ENCODE measurements at places on chromosomes 5 and 9. TPM values are rescaled to one million over a fixed set of nuclear protein-coding genes. Genes with fewer than 3 reads are reported as not detected.

- no peak for DNase-seq
Measured at GRCh38 chr5:140575309-140575708, 10.7 kb downstream of the SLC35A4 start.

DNA sequence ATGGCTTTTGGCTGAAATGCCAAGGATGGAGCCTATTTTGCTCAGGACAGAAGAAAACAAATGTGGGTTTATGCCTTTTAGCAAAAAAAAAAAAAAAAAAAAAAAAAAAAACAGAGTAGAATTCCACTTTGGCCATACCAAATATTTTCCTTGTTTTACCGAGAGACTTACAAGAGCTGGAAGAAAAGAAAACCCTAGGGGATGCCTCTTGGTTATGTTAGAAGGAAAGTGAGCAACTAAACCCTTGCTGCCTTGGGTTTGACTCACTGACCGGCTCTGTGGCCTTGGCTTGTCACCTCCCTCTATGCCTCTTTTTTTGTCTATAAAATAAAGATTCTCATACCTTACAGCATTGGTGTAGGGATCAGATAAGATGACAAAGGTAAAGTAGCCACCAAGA lies 69.6 kb upstream of the ABCA1 start:
- DNase-seq: no peak

- no peak for DNase-seq
Measured at GRCh38 chr9:77632652-77633051, 15.5 kb downstream of the GNA14 start.

- peak; percentile 42 for DNase-seq
Measured at GRCh38 chr5:157689942-157690689, 18.8 kb downstream of the C5orf52 start.

DNA sequence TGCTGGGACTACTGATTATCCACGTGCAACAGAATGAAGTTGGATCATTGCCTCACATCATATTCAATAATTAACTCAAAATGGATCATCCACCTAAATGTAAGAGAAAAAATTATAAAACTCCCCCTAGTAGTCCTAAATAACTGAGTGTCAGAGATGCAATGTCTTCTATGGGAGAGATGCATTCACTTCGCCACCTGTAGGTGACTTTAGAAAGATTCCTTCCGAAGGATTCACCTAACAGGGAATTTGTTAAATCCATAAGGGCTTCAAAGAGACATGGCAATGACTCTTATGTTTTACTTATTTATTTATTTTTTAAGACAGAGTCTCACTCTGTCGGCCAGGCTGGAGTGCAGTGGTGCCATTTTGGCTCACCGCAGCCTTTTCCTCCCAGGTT lies 526.0 kb downstream of the MTRR start:
- no peak for DNase-seq

Gene PCDHGC5
- total RNA-seq: 0.19 TPM

Gene TSSK1B
- 0.05 TPM for total RNA-seq

Gene FLT4
- 1.0 TPM for total RNA-seq

Data from thymus (tissue), 14 donors.